ENCODE measurements at places on chromosomes 7 and 10.

GRCh38 chr7:117386110-117386706, 41.1 kb downstream of the ASZ1 start:
- no peak for DNase-seq

DNA sequence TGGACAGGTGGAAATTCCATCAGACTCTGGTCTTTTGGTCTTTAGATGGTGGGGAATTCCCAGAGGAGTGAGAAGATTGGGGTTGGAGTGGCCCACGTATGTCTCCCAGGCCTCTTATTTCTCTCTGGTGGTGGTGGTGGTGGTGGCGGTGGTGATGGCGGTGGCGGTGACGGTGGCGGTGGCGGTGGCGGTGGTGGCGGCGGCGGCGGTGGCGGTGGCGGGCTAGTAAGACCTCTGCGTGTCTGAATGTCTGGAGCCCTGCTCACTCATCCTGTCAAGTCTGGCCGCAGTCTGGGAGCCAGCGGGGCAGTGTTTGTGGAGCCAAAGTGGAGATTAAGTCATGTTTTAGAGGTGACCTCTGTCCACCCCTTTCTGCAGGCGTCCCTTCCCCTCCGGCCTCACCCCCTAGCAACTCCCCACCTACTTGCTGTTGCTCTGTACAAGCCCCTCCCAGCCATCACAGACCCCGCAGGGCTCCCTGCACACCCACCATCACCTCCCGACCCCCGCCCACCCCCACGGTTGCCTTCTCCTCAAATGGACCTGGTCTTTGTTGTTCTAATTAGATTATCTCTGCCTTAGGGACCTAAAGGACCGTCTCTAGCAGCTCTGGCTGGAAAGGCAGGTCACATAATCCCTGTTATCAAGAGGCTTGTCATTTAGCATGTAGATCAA, 165.0 kb upstream of the TBX20 start:
- no peak for DNase-seq

- DNase-seq: no peak
Observed at GRCh38 chr7:87480386-87480785, 4.9 kb upstream of the ABCB4 start.

DNA sequence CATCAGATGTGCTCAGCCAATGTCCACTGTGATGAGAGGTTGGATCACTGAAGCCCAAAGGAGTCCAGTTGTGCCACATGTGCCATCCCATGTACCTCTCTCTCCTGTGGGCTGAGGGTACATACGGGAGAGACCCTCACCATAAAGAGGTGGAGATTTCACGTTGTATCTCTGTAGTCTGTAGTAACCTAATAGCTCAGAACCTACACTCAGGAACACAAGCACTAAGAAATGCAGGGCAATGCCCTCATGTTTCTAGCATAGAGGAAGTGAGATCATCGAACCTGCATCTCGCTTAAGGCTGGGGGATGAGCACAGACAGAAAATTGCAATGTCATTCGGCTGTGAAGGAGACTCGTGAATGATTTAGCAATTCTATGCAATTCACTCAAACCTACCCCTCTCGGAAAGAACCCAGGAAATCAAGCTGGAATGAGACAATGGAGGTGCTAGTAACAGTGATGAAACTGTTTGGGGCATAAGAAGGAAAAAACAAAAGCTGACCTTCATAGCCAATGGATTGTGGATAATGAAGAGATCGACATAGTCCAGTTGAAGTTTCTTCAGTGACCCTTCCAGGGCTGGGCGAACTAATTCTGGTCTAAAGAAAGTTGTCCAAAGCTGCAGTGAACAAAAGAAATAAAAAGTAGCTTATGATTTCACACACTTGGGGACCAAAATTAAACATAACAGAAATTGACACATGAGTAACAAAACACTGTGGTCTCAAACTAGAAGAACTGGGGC, 80.3 kb upstream of the UCN3 start:
- no peak for DNase-seq

GRCh38 chr10:102431452-102432124, 786 bp downstream of the CUEDC2 start:
- no peak for DNase-seq

DNA sequence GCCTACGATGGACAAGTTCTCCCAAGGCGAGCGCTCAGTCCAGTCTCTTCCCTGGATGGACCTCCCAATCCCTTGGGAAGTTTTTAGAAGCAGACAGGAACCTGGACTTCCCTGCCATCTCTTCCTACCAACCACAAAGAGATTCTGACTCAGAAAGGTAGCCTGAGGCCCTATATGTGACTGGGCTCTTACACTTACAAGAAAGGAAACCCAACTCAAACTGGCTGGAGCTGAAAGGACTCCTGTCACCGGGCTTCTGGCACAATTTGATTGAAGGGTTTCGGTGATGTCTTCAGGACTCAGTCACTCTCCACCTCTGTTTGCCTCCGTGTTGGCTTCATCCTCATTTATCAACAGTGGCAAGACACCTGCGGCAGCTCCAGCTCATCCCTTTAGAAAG, 3.7 kb upstream of the COL13A1 start:
- no peak for DNase-seq

GRCh38 chr10:16602104-16602775, 80.6 kb upstream of the C1QL3 start:
- no peak for DNase-seq

GRCh38 chr7:93944673-93945072, 23.1 kb downstream of the GNG11 start:
- no peak for DNase-seq

DNA sequence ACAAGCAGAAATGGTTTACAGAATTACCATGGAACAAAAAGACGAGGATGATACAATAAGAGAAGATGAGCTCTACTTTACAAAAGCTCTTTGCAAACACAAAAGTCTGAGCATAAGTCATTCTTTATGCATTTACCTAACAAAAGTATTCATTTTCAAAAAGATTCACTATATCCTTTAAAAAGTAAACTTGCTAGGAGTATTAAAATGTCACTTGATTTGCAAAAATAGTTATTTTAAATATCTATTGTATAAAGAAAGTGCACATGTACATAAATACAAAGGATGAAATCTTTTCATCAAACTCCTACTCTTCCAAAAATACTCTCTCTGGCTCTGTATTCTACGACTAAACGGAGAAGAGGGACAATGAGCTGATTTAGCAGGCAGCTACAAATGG, 146.4 kb upstream of the STEAP1 start:
- no peak for DNase-seq

- DNase-seq: peak; percentile 80
Observed at GRCh38 chr7:8217200-8218068, 44.5 kb downstream of the ICA1 start.

DNA sequence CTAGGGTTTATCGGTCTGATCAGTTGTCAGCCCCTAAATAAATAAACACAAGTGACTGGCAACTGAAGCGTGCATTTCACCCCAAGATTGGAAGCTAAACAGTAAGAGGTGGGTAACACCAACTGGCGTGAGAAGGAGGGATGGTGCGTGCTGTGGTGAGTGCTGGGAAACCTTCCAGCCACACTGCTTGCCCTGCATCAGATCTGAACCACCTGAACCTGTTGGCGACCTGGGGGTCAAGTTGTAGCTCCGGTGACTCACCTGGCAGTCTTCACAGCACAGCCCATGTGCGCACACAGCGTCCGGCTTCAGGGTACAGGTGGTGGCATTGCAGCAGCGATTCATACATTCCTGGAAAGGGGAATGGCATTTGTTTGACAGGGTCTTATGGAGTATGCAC, 170.1 kb downstream of the FANK1 start:
- DNase-seq: no peak

GRCh38 chr10:84715911-84716310, 387.5 kb downstream of the CCSER2 start:
- no peak for DNase-seq

- DNase-seq: no peak
Observed at GRCh38 chr7:50538478-50538877, 26.7 kb downstream of the DDC start.

DNA sequence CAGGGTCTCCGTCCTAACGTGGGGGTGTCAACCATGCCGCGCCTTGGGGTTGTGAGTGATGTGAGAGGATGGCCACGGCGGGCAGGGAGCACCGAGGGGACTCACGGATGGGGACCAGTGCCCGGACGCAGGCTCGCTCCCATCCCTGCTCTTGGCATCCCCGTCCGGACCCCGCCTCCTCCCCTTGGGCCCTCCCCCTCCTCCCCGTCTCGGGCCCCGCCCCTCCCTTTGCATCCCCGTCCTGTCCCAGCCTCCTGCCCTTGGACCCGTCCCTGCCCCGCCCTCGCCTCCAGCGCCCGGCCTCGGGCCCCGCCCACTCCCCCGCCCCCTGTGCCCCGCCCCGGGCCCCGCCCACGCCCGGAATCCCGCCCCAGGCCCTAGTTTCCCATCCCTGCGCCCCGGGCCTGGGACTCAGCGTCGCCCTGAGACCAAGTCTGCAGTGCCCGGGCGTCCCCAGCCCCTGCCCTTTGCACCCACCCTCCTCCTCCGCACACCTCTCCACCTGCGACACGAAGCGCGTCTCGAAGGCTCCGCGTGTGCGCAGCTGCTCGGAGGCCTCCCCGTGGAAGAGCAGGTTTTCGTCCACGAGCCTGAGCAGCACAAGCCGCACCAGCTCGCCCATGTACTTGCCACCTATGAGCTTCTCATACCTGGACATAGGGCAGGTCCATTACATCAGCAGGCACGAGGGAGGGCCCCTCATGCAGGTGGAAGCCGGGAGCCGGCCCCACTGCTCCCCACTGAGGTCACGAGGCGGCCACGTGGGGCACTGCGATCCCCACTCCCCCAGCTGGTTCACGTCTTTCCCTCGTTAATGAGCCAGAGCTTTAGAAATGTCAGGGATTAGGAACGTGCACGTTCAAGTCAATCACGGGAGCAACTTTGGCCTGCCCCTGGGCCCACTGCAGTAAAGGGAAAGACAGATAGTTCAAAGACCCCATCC, 5.1 kb upstream of the MYL7 start:
- peak; percentile 66 for DNase-seq

GRCh38 chr10:119237722-119238436, 30.5 kb downstream of the GRK5 start:
- DNase-seq: no peak

DNA sequence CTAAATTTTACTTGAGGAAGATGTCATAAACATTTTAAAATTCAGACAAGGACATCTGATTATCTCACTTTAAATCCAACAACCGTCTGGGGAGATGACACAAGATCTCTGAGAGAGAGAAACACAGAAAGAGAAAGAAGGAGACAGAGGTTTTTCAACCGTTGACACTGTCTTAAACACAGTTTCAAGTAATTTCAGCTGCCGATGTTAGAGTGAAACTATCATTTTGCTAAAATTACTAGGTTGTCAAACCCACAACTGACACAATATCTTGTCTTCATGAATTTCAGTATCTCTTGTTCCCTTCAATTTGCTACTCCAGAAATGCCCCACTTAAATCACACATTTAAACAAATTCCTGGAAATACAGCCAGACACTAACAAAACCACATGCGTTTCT, 174.8 kb downstream of the RAPGEF5 start:
- no peak for DNase-seq

GRCh38 chr7:121076350-121077164, 88.0 kb downstream of the CPED1 start:
- DNase-seq: no peak

DNA sequence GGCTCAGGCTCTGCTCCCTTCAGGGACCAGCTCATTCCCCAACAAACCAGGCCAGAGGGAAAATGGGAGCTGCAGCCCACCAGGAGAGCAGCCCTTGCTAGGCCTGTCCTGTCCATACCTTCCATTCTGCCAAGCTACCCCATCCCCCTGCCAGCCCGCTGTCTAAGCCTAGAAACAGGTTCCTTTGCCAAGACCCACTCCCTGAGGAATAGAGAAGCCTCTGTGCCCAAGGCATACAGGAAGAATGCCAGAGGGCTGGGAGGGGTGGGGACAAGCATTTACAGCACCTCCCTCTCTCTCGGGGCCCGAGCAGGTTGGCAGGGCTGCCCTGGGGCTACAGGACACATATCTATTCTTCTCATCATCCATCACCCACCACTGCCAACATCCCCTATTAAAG, 178.3 kb downstream of the GRID1 start:
- peak; percentile 70 for DNase-seq

DNA sequence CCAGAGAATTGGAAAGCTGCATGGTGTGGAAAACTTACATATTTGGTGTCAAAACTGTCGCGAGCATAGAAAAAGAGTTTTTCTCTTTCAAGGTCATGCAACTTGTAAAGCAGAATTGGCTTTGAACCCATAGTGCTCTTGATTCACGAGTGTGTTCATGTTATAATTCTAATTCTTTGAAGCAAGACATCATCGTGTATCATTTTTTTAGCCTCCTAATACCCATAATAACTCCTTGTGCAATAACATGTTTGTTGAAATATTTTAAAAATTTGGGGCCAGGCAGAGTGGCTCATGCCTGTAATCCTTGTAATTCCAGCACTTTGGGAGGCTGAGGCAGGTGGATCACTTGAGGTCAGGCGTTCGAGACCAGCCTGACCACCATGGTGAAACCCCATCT, 4.2 kb downstream of the CCL24 start:
- DNase-seq: no peak

DNA sequence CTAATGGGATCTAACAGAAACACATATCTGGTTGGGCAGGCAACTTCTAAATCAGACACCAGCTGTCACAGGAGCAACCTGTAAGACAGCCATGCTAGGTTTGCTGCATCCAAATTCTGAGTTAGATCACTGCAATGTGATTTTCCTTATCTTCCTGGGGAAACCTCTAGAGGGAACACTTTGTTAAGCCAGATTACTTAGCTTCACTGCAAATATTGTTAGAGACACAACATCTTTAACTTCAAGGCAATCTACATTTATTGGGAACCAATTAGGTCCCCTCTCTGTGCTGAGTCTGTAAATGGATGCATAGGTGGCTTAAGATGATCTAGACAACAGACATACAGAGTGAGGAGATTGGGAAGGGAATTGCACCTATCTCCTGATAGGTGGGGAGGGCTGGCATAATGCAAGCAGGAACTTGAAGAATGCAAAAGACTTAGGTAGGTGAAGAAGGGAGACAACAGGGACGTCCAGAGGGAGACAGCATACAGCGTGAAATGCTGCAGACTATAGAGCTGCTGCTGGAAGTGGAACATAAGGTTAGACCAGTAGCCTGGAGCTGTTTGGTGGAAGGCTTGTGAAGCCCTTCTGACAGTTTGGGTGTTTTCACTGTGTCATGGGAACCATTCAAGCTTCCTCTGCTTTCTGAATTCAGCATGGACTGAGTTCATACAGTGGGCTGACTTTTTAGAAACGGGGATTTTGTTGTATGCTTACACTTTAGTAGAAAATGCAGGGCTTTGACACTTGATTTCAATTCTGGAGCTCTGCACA, 109.8 kb upstream of the ELMO1 start:
- DNase-seq: no peak

- no peak for DNase-seq
Observed at GRCh38 chr10:132158122-132158741, 28.5 kb upstream of the DPYSL4 start.

DNA sequence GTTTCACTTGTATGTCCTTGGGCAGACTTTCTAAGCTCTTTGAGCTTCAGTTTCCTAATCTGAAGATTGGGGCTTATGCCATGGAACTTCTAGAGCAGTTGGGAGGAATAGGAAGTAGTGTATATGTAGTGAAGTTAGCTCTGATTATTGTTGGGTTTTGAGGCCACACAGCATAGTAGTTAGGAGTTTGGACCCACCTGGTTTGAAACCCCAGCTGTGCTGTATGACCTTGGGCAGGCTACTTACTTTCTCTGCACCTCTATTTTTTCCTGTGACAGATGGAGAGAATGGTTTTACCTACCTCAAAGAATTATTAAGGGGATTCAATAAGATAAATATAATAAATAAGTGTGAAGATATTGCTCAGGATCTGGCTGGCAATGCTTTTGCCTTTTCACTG, 61.4 kb upstream of the ADRB1 start:
- no peak for DNase-seq

- DNase-seq: peak; percentile 80
Observed at GRCh38 chr10:88386821-88387773, 196.0 kb downstream of the RNLS start.
